ENCODE measurements at places on chromosomes 13 and 19.
A peak's percentile ranks its signal among the peaks of the same experiment; 100 is the strongest.

- DNase-seq: no peak
Measured at GRCh38 chr13:98888222-98888889, 89.5 kb downstream of the DOCK9 start.

DNA sequence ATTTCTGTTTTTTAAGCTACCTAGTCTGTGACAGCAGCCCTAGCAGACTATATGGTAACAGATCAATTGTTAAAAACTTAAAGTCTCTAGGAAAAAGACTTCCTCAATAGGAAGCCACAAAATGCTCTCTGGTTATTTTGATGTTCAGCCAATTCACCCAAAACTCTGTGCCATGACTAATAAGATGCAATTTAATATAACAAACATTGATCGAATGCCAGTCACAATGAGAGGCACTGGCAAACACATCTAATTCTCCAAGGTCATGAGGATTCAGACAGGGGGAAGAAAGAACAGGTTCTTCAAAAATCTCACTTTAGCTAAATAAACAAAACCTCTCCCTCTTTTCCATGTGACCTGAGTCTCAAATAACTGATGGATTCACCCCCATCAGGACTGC is 107.5 kb downstream of the SUCLA2 start:
- DNase-seq: no peak

GRCh38 chr13:65411521-65411920 is 1818.6 kb downstream of the PCDH9 start:
- no peak for DNase-seq

DNA sequence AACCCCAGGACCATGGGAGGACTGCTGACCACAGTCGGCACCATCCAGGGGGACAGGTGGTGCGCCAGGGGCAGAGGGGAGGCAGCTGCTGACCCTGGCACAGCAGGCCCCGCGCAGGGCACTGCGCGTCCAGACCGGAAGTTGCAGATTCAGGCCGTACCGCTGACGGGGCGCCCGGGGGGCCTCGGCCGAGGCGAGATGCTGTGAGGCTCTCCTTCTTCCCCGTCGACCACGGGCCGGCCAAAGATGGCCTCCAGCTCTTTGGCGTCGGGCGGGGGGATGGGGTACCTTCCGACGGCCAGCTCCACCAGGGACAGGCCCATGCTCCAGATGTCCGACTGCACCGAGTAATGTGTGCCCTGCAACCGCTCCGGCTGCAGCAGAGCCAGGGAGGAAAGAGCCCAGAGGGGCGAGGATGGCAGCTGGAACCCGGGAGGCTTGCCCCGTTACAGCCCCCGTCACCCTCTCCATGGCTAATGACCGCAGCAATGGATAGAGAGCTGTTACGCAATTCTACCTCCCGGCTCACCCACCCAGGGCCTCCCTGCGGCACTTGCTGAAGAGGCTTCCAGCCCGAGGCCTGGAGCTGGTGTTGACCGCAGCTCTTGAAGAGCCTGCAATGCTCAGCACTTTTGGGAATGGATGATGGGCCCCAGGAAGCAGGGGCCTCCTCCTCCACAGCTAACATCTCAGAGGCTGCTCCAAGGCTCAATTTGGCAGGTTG is 24.7 kb downstream of the MAP2K2 start:
- no peak for DNase-seq

GRCh38 chr13:32164622-32165268 is 133.2 kb downstream of the FRY start:
- peak; percentile 86 for DNase-seq

DNA sequence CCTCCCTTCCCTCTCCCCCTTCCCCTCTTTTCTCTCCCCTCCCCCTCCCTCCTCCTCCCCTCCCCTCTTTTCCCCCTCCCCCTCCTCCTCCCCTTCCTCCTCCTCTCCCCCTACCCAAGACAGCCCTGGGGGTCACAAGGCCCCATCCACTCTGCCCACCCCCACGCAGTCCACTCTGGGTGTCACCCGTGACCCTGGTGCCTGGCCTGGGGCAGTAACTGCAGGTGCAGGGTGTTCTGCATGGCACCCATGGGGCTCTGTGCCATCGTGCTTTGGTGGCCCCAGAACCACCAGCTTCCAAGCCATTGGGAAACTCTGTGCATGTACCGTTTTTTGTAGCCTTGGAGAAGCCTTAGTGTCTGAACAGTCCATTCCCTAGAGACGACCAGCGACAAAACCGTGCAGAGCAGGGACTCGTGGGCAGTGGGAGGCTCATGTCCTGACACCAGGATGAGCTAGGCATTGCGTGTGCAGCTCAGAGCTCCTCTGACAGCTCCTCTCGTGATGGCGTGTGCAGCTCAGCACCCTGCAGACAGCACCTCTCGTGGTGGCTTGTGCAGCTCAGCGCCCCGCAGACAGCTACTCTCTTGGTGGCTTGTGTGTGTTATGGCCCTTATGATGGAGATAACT is 43.7 kb upstream of the F7 start:
- no peak for DNase-seq

GRCh38 chr19:53101518-53101917 is 1.7 kb downstream of the ZNF160 start:
- peak; percentile 44 for DNase-seq

DNA sequence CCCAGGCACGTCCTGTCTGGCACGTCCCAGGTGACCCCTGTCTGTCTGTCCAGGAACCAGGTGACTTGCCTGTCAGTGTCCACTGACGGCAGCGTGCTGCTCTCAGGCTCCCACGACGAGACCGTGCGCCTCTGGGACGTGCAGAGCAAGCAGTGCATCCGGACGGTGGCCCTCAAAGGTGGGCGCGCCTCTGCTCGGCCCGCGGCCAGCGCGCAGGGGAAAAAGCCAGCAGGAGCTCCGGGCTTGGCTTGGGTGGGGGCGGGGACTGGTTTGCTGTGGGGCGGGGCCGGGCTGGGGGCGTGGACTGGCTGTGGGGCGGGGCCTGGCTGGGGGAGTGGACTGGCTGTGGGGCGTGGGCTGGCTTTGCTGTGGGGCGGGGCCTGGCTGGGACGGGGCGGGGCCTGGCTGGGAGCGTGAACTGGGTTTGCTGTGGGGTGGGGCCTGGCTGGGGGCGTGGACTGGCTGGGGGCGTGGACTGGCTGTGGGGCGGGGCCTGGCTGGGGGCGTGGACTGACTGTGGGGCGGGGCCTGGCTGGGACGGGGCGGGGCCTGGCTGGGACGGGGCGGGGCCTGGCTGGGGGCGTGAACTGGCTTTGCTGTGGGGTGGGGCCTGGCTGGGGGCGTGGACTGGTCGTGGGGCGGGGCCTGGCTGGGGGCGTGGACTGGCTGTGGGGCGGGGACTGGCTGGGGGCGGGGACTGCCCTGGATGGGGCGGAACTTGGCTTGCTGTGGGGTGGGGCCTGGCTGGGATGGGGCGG is 7.2 kb downstream of the WDR18 start:
- no peak for DNase-seq

- DNase-seq: no peak
Measured at GRCh38 chr13:48973845-48974431, 1.8 kb upstream of the FNDC3A start.

DNA sequence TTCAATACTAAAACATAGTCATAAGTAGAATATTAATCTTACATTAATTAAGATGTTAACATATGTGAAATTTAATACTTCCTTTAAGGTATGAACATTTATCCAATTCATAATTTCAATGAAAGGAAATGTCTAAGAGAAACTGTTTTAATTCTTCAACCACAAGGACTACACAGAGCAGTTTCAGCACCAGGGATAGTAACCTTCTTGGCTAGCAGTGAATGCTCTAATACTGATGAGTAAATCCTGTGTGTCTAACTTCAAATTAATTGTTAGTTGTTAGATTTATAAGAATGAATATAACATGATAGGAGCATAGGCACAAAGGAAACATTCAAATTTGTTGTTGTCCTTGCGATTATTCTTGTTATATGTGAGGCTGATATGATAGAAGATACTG is 15.6 kb upstream of the NBEA start:
- DNase-seq: no peak

DNA sequence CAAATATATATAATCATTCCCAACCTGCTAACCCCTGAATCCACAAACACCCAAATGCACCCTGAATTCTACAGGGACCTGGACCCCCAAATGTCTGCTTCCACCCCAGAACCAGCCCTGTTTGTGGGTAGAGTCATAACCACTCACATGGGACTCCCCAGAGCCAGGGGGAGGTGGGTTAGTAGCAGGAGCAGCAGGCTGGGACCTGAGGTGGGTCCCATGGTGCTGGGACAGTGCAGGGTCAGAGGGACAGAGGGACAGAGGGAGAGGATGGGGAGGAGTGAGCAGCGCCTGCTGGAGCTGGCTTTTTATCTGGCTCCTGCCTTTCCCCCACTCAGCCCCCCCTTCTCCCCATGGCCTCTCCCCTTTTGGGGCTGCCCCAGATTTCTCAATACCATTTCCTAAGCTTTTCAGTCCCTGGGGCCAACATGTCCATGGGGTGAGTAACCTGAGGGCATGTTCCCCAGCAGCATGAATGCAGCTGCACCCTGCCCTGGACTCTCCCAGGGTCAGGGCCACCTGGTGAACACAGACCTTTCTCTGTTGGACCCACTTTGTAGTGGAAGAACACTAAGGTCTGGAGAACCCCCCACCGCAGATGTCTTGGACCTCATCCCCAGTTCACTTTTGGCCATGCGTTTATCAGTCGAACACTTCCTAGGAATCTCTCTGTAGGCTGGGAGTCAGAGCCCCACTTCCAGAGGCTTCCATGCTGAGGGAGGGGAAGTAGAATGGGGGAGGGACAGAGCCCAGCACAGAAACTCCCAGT is at the start of gene C3:
TSS of gene C3 (minus strand) at position 282 of the 769 bp plus-strand sequence. CDS start at position 221, 61 bp downstream.
- DNase-seq: no peak

DNA sequence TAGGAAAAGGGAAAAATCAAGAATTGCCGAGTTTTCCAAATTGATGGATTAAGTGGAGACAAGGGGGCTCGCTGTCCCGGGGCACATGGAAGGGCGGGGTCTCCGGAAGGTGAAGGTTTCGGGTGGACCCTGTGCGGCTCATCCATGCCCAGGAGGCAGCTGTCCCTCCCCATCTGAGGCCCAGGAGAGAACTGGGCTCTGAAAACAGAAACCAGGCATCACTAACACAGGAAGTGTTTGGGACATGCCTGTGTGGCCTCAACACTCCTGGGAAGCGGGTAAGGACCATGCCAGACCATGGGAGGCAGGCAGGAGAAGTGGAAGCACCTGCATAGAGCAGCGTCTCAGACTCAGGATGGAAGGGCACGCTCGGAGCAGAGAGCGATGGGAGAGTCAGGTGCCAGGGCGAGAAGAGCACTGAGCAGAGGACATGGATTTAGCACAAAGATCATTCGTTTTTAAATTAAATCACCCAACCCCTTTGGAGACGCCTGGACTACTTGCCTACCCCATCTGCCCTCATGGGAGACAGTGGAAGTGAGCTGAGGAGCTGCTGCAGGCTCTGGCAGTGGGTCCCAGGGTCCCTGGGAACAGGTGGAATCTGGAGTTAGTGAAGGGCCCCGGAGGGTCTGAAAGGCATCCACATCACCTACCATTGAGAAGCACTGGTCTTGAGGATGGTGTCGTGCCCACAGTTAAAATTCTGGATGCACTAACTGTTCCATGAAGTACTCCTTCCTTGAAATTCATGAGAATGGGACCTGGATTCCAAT is 183.2 kb upstream of the SOX1 start:
- no peak for DNase-seq

DNA sequence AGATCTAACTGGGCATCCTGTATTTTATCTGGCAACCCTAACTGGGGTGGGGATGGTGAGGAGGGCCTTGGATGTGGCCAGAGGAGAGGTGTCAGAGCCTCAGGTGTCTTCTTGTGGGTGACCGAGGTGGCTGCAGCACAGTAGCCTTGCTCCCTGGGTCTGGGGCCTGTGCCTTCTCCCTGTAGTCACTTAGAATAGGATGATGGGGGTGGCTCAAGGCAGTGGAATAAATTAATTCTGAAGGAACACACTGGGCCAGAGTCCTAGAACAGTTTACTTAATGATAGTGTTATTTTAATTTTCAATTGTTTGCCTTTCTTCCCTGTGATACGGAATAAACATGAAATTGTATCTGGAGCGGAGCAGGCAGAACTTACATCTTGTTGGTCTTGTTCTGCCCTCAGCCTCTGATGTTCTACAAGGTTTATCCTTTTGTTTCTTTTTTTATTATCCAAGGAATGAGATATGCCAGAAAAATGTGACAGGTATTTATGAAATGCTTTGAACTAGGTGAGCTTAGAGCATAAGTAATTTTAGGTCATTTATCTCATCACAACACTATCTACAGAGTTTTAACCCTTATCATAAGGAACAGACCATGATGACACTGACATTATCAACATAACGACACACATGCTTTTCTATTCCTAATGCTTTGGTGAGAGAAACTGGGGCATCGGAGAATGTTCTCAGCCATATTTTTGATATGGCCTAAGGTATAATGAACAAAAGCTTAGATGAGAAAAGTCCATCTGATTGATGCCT is 51.4 kb downstream of the LRCH1 start:
- no peak for DNase-seq

GRCh38 chr19:58045411-58046050 is 11.7 kb downstream of the ZSCAN1 start:
- DNase-seq: no peak

GRCh38 chr13:109145631-109146030 is 516.2 kb downstream of the MYO16 start:
- DNase-seq: peak; percentile 80
